IPS DF 19.7 (cell line): ENCODE measurements at places on chromosomes 1 and 21.

DNA sequence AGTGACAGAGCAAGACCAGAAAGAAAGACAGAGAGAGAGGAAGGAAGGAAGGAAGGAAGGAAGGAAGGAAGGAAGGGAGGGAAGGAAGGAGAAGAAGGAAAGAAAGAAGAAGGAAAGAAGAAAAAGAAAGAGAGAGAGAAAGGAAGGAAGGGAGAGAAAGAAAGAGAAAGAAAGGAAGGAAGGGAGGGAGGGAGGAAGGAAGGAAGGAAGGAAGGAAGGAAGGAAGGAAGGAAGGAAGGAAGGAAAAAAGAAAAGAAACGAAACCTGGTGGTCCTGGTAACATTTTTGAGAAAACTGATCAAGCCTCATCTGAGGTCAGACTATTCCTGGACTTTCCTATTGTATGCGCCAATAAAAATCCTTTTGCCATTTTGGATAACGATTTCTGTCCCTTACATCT lies 8.2 kb upstream of the CTTNBP2NL start:
- DNase-seq = no peak

- DNase-seq = no peak
These were observed 2.1 kb downstream of the LHX8 start for GRCh38 chr1:75136195-75136815.

- DNase-seq = no peak
These were observed 75.3 kb downstream of the ST6GALNAC5 start for GRCh38 chr1:76942549-76942948.

DNA sequence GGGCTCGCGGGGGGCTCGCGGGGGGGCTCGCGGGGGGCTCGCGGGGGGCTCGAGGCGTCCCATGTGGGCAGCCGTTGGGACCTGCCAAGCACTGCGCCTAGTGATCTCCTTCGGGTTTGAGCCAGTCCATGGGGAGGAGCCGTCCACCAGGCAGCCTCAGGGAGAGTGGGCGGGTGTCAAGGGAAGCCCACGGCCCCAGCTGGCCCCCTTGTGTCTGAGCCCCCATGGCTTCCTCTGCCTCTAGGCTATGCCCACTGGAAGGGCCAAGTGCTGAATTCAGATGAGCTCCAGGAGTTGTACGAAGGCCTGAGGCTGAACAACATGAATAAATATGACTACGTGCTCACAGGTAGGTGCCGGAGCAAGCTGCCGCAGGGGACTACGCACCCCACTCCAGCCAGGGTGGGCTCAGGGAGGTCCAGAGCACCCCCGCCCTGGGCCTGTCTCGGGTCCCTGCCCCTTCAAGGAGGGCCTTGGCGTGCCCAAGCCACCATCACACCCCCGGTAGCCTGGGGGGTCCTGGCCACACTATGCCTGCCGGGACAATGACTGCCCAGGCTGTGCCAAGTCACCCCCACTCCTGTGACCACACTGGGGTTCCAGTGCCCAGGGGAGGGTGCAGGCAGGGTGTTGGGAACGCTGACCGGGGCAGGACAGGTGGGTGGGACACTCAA lies 22.6 kb downstream of the PDXK start:
- no peak for DNase-seq

DNA sequence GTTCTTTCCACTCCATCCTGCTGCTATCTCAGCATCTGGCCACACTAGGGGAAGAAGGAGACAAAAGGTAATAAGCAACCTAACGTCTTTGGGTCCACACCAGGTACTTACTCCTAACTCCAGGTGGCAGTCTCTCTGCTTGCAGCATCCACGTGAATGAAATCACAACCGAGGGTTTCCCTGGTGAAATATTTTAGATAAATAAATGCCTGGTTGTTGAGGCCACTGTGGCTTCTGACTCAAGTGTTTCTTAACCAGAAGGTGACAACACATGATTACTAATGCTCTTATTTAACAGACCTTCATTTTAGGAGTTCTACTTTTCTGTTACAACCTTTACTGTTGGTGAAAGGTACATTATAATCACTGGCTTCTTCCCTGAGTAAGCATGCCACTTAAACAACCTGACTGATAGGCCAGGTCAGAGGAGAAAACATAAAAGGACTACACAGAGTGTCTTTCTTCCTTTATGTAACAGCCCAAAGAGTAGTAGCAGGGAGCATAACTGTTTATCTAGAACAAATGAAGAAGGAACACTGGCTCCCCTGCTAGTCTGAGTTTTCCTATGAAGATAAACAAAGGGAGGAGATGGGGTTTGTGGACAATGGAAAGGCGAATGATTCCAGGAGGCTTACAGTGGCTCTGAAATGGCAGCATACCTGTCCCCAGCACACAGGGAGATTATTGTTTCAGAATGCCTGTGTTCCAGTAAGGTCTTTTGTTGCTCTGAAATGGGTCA lies 59.9 kb downstream of the SYT6 start:
- no peak for DNase-seq
